Right lung (tissue), 10 donors: ENCODE measurements at places on chromosomes 5 and 9. TPM values are rescaled to one million over a fixed set of nuclear protein-coding genes. Genes with fewer than 3 reads are reported as not detected.

- no peak for DNase-seq
Measured at GRCh38 chr5:76074487-76075065, 8.6 kb upstream of the SV2C start.

DNA sequence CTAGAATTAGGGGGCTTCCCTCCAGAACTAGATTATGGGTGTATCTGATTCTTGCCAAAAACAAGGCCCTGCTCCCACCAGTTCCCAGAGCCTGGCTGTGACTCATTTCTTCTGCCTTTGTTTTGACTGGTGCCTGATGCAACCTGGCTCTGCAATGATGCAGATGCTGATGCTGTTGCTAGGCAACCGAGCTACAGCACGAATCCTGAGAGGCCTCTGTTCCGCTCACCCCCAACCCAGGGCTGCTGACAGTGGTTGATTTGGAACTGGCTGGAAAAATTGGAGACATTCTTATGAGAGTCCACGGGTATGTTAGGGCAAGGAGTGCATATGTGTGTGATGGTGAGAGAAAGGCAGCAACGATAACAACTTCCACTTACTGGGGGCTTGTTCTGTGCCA is 100.3 kb downstream of the NSG2 start:
- DNase-seq = no peak

- no peak for DNase-seq
Measured at GRCh38 chr5:8905021-8905420, 640.9 kb downstream of the SEMA5A start.

GRCh38 chr9:79780559-79780958 is 208.8 kb downstream of the TLE4 start:
- DNase-seq = no peak

DNA sequence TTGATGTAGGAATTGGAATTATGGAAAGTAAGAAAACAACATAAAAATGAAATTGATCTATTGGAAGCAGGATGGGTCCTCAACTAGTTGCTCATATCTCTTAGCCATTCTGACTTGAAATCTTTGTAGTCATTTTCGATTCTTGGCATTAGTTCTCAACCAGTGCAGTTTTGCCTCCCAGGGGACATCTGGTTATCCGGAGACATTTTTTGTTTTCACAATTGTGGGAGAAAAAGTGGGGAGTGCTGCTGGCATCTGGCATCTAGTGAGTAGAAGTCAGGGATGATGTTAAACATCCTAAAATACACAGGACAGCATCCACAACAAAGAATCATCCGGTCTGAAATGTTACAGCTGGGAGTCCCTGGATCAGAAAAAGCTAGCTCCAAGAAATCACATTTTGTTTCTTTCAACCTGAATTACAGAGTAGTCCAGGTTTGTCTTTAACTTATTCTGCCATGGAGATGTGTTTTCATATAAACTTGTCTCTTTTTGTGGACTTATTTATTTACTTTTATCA is 74.9 kb downstream of the FBXL7 start:
- no peak for DNase-seq

DNA sequence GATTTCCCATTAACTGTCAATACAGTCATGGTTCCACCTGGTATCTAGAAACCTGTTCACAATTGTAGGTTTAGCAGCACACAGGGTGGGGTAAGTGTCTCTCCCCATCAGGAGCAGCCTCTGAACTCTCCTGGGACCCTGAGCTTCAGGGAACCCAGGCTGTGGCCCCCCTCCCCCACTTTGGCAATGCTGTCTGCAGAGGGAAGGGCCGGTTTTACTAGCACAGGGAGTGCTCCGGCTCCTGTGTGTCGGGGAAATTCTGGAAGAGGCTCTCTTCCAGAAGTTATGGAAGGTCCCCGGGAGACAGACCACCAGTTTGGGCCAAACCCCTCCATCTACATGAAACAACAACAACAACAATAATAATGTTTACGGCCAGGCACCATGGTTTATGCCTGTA is 9.9 kb downstream of the DAB2IP start:
- DNase-seq = no peak

- DNase-seq = no peak
Measured at GRCh38 chr5:39697881-39698280, 273.1 kb upstream of the DAB2 start.

The LRRC14B gene
- 1.6 TPM for polyA plus RNA-seq

- no peak for DNase-seq
Measured at GRCh38 chr9:13879981-13880380, 434.0 kb downstream of the NFIB start.

- no peak for DNase-seq
Measured at GRCh38 chr9:6552033-6552432, 93.5 kb downstream of the GLDC start.

The FGF1 gene
- polyA plus RNA-seq = 1.4 TPM

The FOXD4L4 gene
- not detected for polyA plus RNA-seq

DNA sequence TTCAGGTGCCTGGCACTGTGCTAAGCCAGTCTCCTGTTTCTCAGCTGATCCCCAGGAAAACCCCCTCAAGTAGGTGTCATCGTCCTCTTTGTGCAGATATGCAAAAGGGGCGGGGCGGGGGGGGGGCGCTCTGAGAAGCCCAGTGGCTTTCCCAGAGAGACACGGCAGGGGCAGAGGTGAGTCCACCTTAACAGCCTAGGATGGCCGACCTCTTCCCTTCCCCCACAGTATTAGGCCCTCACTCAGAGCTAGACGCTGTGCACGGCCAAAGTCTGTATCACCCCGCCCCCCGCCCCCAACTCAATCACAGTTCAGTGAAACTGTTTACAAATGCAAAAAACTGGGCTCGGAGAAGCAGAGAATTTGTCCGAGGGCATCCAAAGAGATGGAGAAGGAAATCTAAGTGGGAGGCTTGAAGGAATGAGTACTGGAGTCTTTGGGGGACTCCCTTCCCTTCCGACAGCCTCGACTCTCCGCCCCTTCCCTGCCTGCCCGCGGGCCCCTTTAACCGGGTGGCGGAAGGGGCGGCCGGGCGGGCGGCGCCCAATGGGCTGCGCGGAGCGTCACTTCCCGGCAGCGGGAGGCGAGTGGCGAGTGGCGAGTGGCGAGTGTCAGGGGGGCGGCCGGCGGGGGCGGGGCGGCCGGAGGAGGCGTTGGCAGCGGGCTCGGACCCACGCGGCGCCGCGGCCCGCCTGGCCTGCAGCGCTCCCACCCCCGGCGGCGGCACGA is at the start of gene ERGIC1:
TSS of gene ERGIC1 (plus strand) at position 566 of the 729 bp plus-strand sequence. CDS start at position 729, 163 bp downstream.
- peak; percentile 62 for DNase-seq

The HAND1 gene
- polyA plus RNA-seq = not detected

- DNase-seq = peak; percentile 61
Measured at GRCh38 chr5:56123531-56124243, 109.4 kb downstream of the ANKRD55 start.

DNA sequence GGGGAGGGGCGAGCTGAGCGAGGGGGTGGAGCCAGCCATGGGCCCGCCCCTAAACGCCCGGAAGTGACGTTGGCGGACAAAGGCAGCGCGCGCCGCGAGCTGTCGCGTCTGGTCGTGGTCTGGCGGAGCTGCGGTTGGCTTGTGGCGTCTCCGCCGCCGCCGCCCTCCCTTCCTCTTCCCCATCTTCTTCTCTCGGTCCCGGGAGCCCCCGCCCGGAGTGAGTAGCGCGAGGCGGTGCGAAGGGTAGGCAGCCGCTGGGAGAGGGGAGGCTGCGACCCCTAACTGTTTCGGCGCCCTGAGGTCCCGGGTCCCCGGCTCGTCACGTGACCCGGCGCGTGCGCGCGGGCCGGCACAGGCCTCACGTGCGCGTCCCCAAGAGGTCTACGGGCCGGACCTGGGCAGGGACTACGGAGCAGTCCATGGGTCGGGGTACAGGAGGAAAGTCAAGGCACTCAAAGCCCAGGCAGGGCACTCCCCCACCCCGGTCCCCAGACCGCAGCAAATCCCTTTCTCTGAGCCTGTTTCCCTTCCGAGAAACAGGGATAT is at the start of gene NTMT1:
TSS of gene NTMT1 (plus strand) at position 85 of the 546 bp plus-strand sequence. CDS start 6,541 bp downstream, outside the sequence.
- DNase-seq = peak; percentile 84

The PARP8 gene
- 20.7 TPM for polyA plus RNA-seq

- DNase-seq = no peak
Measured at GRCh38 chr5:159819591-159820411, 96.5 kb upstream of the ADRA1B start.

GRCh38 chr9:129145841-129146292 is 32.2 kb downstream of the IER5L start:
- DNase-seq = peak; percentile 58

The CCNI2 gene
- 0.82 TPM for polyA plus RNA-seq

- DNase-seq = no peak
Measured at GRCh38 chr5:149313151-149313841, 32.0 kb upstream of the GRPEL2 start.

DNA sequence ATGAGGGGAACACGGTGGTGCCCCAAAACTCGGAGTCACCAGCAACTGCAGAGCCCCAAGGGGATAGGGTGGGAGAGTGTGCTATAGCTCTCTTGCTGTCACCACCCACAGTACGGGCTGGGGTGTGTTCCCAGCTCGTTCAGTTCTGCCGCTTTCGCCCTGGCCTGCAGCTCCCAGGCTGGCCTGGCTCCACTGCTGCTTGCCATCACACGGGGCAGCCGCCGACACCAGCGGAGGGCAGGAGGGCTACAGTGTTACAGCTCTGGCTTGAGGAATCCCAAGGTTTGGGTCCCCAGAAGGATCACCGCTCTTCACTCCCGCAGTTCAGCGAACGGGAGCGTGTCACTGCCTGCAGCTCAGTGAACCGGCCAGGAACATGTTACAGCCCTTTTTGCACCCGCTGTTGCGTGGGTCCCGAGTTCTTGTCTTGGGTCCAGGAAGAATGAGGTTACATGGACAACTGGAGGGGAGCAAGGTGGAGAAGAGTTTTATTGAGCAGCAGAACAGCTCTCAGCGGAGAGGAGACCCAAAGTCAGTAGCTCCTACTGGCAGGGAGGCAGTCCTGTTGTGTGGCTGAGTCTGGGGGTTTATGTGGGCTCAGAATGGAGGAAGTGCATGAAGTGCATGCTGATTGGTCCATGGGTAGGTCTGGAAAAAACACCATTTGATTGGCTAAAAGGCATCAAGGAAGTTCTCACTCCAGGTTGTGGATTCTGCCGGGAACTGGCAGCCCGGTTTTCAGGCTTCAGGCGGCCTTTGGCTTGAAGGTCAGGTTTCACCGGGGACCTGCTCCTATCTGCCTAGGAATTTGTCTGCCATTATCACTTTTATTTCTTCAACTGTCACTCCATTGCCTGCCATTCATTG is 113.4 kb downstream of the EHMT1 start:
- no peak for DNase-seq

DNA sequence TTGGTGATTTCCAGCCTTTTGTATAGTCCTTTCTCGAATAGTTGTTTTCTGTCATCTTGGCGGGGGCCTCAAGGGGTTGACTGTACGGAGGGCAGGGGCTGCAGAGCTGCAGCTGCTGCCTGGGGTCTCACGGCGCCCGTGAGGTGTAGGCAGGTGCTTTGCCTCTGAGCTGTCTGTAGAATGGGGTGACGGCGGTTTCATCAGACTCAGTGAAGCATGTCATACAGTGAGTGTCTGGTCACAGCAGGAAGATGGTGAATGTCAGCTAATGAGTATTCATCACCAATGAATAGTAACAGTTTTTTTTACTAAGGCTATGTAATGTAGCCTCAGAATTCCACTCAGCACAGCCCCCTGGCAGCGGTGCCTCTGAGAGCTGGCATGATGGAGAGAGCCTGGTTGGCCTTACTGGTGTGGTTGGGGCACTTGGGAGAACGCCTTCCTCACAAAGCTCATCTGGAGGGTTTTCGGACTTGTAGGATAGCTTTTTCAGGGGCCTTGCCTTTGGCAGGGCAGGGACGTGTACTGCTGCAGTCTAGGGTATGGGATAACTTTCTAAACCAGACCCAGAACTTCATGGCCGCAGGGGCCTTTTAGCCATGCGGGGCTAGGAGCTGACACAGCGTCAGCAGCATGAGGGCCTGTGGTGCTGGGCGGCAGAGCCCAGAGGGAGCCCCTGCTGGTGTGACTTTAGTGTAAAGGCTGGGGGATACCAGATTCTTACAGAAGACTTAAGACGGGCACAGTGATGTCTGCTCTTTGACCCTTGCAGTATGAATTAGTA is 15.0 kb downstream of the TENT4A start:
- no peak for DNase-seq

- DNase-seq = no peak
Measured at GRCh38 chr5:42163083-42163482, 238.0 kb downstream of the FBXO4 start.

DNA sequence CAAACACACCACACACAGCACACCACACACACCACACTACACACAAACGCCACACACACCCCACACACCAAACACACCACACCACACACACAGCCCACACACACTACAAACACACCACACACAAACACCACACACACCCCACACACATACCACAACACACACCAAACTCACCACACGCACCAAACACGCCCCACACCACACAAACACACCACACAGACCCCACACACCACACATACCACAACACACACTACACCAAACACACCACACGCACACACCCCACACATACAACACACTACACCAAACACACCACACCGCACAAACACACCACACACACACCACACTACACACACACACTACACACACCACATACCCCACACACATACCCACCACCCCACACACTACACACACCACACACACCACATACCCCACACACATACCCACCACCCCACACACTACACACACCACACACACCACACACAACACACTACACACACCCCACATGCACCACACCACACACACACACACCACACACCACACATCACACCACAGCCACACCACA is 151.2 kb downstream of the ERCC6L2 start:
- DNase-seq = no peak
